T-helper 22 cell (primary cell): ENCODE measurements at places on chromosomes 12 and 14.

DNA sequence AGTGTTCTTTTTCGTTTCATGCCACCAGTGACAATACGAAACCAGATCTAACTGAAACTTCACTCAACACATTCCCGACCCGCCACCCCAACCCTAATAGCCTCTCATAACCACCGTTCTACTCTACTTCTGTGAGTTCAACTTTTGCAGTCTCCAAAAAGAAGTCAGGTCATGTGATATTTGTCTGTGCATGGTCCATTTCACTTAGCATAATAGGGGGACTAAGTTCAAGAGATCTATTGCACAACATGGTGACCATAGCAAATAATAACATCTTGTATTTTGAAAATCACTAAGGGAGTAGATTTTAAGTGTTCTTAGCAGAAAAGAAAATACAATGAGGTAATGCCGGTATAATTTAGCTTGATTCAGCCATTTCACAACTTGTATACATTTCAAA lies 376.4 kb downstream of the DIO2 start:
- no peak for DNase-seq

- no peak for DNase-seq
Observed at GRCh38 chr14:67557118-67557517, 24.0 kb downstream of the PLEKHH1 start.

GRCh38 chr12:96295532-96296160 lies 101.5 kb downstream of the ELK3 start:
- no peak for DNase-seq

DNA sequence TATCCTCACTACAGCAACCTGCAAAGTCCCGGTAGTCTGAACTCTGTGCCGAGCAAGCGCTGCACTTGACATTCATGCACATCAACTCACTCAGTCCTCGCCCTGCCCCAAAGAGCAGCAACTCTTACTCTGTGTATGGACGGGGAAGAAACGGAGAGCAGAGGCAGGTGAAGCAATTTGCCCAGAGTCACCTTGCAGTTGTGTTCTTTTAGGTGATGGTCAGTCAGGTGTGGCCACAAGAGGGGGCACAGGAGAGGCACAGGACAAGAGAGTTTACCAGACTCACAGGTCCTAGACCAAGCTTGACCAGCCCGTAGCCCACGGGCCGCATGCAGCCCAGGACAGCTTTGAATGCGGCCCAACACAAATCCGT lies 39.1 kb downstream of the TSPAN11 start:
- no peak for DNase-seq

DNA sequence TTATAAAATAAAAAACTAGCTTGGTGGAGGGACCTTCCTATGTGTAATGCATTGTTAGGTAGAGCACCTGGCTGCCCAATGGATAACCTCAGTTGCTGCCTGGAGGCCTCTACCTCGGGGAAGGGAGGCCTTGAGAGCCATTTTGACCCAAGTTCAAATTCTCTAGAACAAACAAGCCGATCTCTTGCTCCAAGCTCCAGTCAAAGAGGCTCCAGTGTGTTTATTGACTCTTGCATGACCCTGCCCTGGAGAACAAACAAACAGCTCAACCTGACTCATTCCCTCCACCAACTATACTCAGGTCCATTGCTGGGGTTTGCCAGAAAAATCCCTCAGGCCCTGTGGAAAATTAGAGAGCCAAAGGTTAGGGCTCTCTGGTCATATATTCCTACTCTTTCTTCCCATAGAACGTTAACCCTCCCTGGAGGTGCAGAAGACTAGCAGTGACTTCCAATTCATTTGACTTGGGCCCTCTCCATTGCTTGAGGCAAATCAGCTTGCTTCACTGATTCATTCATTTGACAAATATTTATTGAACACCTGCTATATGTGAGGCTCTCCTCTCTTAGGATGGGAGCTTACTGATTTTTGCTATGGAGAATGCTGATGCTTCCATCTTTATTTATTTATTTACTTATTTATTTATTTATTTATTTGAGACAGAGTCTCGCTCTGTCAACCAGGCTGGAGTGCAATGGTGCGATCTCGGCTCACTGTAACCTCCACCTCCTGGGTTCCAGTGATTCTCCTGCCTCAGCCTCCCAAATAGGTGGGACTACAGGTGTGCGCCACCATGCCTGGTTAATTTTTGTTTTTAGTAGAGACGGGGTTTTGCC lies 73.7 kb upstream of the CISTR start:
- DNase-seq = no peak

DNA sequence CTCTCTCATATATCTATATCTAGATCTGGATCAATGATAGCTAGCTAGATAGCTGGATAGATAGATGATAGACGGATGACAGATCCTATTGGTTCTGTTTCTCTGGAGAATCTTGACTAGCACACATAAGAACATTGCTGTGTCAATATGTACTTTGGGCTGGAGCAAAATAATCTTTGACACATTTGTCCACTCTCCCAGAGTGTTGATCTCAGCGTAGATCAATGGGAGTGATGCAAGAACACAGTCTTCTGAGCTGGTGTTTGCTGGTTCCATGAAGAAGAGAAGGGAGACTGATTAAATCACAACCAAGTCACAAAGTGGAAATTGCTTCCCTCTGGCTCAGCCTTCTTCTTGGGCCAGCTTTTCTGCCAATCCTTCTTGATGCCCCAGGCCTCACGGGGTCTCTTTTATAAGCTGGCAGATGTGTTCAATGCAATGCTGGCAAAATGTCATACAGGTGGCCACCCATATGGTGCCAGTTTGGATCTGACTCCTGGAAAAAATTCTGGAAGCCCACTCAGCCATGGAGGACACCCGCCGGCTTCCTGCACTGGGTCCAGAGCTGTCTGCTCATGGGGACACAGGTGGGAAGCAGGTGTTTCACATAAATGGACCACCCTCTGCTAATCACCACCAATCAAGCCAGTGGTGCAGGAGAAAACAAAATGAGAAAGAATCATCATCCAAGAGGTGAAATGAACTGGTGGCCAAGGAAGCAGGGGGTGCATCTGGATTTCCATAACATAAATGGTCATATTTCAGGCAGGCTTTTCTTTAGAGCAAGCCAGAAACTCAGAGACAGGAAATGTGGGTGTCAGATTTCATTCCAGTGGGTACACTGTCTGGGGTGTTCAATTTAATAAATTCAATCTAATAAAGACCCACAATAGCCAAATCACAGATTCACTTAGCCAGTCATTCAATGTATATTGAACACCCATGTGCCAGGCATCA lies 310.3 kb downstream of the DPF3 start:
- no peak for DNase-seq

- no peak for DNase-seq
Observed at GRCh38 chr12:62854024-62854423, 80.9 kb downstream of the PPM1H start.

DNA sequence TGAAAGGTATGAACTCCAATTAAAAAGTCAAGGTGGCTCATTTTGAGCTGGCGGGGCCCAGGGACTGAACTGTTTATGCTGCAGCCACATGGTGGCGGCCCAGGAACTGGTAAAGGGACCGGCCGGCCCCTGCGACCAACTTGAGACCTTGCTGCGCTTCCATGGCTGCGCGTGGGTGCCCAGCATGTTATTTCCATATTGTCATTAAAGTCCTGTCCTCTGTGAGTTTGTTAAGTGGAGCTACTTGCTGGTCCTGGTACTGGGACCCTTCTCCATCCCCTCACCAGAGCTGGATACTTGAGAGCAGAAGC lies 62.3 kb downstream of the BEGAIN start:
- no peak for DNase-seq

GRCh38 chr12:22628228-22628627 lies 3.3 kb downstream of the ETNK1 start:
- no peak for DNase-seq
